Stimulated activated CD8-positive, alpha-beta memory T cell treated with anti-CD3 and anti-CD28 coated beads, Interleukin-2, amount 100 ng/mL, for 1 hour (primary cell): ENCODE measurements at places on chromosomes 6 and 20.

DNA sequence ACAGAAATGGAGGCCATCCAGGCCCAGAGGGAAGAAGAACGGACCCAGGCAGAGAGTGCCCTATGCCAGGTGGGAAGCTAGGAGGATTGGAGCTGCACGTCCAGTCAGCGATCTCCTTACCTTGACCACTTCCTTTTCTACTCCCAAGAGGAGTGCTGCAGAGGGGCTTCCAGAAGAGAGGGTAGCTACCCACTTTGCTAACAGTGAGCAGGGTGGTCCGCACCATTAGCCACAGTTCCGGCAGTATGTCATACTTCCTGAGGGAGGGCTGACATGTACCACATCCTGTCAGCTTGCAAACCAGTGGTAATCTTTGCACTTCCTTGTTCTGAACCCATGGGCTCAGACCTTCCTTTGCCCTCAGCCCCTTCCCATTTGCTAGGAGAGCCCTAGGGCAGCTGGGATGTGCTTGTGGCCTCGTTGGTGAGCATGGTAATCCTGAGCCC, 35.4 kb downstream of the CEP250 start:
- peak; percentile 38 for DNase-seq

DNA sequence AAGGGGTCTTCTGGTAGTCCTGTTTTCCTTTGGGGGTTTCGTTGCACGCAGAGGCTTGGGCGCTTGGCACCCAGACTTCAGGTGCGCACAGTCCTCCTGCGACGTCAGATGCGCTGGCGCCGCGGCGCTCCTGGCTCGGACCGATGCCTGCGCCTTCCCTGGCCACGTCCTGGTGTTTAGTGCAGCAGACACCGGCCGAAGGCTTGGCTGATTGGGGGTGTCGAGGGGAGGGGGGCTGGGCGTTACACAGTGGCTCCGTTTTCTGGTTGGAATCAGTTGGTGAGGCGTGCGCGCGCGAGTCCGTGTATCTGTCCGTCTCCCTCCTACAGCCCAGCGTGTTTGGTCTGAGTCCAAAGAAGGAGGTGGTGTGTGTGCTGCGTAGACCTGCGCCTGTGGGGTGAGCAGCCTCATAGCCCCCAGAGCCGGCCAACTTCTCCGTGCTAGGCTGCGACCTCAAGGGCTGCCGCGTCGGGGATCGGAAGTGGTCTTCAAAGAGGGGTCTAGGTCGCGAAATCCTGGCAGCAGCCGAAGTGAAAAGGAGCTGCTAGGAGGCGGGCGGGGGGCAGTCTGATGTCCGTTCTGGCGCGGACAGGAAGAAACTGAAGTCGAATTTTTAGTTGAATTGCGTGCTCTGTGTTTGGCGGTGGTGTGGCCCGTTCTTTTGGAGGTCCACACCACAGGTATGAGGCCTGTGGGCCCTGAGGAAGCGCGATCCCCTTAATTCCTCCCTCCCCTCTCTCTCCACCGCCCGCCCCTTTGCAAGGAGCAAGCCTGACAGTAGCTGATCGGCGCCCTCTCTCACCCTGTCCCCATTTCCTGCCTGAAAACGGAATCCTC, 1.5 kb downstream of the SYNDIG1 start:
- no peak for DNase-seq

DNA sequence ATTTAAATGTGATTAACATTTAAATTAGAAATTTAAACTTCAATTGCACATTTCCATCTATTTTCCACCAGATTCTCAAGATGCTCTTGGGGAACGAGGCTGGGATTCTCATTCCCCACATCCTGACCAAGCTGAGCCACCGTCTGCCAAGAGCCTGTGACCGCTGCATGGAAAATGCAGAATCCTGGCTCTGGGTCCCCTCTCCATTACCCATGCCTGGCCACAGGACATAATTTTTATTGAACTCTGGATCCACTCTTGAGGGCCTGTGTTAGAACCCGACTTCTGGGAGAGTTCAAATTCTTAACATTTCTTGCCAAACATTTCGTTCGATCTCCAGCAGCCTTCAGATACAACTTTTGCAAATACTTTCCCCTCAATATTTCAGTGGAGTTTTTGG, 201.6 kb upstream of the SNX9 start:
- DNase-seq, result no peak

- DNase-seq, result no peak
Observed at GRCh38 chr6:43495409-43495941, 14.7 kb downstream of the LRRC73 start.

DNA sequence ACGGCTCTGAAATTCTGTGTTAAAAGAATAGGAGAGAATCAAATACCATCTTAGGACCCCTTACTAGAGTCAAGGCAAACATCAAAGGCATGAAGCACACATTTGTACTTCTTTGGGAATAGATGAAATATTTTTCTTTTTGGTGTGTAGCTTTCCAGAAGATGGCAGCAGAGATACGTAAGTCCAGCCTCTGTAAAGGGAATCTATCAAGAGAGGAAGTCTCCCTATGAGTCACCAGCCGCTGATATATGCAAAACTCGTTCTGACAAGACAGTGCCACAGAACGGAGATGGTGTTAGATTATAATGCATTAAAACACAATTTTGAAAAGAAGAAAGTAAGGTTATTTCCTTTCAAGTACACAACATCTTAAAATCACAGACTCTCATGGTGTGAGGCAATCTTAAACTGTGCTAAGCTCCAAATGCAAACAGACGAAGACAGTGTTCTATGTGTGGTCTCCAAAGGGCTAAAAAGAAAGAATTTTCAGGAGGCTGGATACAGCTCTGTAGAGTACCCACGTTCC, 120.0 kb upstream of the AGPAT4 start:
- peak; percentile 9 for DNase-seq

DNA sequence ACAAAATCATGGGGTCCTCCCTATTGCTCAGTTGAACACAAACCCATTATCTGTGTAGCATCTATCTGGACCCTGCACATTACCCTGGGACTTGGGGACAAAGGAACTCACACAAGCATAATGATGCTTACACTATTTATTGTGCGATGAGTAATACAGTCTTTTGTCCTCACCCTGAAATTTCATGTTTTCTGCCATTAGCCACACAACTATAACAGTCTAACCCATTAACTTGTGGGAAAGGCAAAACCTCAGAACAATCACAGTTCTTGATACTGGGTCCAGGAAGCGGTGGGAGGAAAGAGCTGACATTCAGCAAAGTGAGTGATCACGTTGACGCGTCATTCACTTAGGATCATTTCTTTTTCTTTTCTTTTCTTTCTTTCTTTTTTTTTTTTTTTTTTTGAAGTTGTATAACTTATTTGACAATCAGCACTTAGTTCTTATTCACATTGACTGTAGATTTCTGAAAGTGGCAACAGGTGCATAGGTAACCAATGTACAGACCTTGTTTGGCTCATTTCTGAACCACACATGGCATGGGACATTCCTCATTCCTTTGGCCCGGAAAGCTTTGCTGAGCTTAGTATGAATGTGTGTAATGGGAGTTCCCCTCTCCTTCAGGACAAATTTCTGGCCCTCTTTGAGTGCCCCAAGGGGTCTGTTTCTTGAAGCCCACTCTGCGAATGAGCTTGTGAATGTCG, 94.8 kb upstream of the CNKSR3 start:
- no peak for DNase-seq

- peak; percentile 11 for DNase-seq
Observed at GRCh38 chr6:117547688-117548621, 54.4 kb downstream of the GOPC start.

DNA sequence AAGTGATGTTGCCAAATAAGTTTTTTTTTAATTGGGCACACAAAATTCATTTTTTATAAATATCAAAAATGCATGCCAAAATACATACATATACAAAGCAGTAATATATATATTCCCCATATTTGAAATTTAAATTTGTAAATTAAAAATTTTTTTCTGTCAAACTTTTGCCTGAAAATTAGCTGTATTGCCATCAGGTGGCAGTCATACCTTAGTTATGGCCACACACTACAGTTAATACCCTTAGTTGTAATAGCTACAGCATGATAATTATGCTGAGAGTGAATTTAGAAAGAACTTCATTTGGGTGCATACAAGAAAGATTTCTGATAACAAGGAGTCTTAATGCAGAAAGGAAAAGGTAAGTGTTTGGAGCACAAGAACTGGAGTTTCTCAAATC, 46.2 kb upstream of the SDHAF4 start:
- no peak for DNase-seq

DNA sequence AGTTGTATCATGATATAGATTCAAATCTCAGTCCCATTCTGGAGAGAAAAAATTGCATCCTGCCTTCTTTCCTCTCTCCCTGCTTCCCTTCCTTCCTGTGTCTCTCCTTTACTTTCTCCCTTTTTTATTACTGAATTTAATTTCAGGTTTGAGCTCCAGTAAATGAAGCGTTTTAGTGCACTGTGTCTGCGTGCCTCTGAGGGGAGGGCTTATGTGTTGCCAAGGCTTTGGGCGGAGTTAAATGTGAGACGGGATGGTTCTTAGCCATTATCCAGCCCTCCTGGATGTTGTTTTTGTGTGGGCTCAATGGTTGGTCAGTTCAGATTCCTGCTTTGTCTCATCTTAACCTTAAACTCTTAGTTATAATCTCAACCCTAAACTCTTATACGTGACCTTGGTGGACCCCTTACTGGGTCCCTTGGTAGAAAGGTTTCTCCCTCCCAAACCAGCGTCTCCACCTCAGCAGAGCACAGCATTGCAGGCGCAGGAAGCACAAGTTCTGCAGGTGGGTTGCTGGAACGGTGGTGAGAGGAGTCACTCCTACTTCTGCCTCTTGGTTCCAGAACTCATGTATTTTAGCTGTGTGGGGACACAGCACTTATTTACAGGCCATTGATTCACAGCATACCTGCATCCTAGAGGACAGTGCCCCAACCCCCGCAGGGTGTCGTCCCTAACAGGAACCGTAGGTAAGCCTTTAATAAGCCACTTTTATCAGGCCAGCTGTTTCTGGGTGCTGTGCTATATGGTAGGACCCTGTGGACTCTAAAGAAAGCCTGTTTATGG, 68.5 kb downstream of the DNAH8 start:
- no peak for DNase-seq

DNA sequence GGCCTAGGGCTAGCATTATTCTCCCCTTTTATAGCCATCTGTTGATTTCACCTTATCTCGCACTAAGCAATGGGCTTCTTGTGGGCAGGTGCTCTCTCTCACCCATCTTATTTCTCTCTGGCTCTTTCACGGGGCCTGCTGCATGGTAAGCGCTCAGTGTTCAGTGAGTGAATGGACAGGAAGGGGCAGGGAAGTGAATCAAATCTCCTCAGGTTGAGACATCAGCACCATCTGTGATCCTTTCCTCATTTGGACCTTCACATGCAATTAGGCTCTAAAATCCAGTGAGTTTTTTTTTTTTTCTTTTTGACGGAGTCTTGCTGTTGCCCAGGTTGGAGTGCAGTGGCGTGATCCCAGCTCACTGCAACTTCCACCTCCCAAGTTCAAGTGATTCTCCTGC, 76.5 kb upstream of the EZR start:
- DNase-seq, result no peak

GRCh38 chr20:52313341-52313963, 121.9 kb upstream of the ZFP64 start:
- no peak for DNase-seq

- no peak for DNase-seq
Observed at GRCh38 chr6:92864966-92865555, 554.3 kb downstream of the EPHA7 start.

DNA sequence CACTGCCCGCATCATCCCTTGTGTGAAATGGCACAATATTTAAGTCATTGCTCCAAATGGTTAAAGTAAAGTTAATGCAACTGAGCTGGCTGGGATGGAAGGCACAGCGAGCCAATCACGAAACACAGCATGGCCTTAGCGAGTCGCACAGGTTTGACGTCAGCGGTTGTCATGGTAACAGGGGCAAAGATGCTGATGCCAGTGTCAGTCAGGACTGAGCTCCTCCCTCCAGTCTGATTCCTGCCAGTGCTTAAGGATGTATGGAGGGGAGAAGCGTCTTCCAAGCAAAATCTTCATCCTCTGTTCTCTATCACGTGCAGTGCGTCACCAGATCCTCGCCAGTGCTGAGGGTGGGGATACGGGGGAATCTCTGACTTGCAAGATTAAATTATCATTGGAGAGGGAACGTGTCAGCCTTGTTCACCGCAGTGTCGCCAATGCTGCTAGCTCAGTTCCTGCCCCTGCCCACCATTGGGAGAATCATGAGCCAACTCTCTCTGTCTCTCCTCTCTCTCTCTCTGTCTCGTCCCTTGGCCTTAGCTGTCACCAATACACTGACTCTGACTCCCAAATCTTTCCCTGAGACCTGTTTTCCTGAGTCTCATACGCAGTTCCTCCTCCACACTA, 24.5 kb downstream of the TSPYL4 start:
- no peak for DNase-seq

DNA sequence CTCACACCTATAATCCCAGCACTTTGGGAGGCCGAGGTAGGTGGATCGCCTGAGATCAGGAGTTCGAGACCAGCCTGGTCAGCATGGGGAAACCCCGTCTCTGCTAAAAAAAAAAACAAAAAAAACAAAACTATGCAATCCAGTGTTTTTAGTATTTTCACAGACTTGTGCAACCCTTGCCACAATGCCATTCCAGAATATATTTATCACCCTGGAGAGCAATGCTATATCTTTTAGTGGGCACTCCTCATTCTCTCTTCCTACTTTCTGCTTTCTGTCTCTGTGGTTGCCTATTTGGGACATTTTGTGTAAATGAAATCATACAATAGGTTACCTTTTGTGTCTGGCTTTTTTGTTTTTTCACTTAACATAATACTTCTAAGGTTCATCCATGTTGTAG, 39.1 kb upstream of the MROH8 start:
- no peak for DNase-seq

GRCh38 chr6:134398453-134398852, 80.5 kb upstream of the SGK1 start:
- DNase-seq, result no peak

GRCh38 chr20:4151991-4152695, 136.8 kb upstream of the RNF24 start:
- DNase-seq, result no peak

- no peak for DNase-seq
Observed at GRCh38 chr6:48610846-48611245, 499.8 kb upstream of the PTCHD4 start.

DNA sequence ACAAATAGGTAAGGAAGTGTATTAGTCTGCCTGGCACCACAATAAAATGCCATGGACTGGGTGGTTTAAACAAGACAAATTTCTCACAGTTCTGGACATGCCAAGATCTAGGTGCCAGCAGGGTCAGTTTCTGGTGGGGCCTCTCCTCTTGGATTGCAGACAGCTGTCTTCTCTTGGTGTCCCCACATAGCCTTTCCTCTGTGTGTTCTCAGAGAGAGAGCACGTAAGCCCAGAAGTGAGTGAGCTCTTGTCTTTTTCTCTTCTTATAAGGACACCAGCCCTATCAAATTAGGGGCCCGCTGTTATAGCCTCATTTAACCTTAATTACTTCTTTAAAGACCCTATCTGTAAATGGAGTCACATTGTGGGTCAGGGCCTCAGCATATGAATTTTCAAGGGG, 28.3 kb downstream of the SMPDL3A start:
- no peak for DNase-seq
